Mucosa of descending colon (tissue), 3 donors: ENCODE measurements at places on chromosomes 1 and 21.
A peak's percentile ranks its signal among the peaks of the same experiment; 100 is the strongest.

DNA sequence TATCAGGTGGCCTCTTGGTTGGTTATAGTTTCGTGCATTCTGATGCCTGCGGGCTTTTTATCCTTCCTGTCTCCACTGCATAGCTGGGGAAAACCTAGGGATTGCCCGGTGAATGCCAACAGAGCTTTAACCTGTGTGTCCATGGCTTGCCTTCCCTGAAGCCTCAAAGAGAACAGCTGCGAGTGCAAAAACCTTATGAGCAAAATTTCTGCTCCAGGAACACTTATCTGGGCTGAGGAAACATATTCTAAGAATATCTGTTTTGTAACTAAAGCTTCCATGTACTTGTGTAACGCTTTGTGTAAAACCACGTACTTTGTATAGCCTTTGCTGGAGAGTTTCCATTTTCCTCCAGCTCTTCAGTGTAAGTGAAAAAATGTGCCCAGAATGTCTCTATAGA is 7.2 kb downstream of the CNST start:
- DNase-seq, result no peak

DNA sequence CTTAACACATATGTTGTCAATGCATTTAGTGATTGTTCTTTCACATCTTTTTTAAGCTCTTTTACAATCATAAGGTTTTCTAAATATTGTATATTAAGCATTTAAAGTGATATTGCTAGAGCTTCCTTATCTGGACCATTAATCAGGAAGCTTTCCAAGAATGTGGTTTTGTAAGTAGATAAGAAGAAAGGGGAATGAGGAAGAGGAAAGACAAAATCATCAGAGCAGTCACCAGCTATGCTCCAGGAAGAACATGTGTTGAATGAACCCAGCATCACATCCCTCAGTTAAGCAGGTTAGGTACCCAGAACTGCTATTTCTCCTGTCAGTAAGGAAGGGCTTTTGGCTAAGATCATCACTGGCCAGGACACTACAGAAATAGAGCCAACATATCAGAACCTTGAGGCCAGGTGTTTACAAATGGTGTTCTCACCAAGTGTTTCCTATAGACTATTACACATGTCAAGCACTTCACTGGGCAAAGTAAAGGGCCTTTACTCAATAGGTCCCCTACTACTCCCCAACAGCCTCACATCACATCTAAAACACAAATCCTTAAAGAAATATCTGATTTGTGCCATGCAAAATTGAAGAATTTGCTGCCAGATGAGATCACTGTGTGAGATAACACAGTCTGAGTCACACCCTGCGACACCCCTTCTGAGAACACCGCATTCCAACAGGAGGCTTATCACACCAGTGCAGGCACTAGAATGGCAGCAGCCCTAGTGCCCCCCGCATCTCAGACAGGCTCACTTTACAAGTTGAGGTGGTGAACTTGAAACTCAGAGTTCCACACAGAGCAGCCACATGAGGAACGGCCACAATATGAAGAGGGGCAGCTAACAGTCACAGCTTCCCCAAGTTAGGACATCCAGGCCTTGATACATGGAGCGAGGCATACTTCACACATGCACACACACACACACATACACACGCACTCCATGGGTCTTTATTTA is 1.8 kb upstream of the SPRR2A start:
- no peak for DNase-seq

DNA sequence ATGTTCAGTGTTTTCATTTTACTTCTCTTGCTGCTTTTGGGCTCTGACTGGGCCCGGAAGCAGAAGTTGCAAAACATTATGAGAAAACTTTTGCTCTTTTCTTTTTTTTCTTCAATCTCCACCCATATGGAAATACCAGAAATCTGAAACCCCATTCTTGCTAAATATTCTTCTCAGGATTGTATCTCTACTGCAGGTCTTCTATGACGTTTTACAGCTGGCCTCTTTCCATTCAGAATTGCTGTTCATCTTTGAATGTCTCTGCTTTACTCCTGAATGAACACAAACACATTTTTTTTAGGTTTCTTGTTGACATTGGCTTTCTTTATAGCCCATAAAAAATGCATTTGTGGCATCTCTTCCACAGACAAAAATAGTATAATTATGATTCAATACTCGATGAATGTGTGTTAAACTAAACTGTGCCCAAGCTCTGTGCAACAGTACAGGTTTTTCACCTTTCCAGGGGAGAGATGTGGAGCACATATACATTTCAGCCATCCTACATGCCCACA is 18.8 kb downstream of the PTPRC start:
- DNase-seq, result no peak

- DNase-seq, result no peak
Observed at GRCh38 chr21:46637952-46638746, 2.7 kb downstream of the PRMT2 start.

DNA sequence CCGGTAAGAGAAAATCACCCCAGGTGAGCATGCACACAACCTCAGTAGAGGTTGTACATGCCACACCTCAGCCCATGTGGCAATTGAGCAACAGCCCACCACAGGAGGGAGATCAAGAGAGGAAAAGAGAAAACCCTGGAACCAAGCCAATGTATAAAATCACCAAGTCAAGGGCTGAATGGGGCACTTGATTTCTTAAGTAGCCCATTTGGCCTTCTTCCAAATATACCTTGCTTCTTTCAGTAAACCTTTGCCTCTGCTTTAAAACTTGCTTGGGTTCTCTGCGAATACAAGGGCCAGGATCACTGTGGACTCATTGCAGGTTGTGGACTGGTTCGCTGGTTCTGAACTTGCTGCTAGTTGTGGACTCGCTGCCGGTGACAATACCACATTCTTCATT is 1814.0 kb downstream of the PLA2G4A start:
- no peak for DNase-seq

GRCh38 chr1:56473582-56474270 is 105.6 kb downstream of the PLPP3 start:
- DNase-seq, result no peak

DNA sequence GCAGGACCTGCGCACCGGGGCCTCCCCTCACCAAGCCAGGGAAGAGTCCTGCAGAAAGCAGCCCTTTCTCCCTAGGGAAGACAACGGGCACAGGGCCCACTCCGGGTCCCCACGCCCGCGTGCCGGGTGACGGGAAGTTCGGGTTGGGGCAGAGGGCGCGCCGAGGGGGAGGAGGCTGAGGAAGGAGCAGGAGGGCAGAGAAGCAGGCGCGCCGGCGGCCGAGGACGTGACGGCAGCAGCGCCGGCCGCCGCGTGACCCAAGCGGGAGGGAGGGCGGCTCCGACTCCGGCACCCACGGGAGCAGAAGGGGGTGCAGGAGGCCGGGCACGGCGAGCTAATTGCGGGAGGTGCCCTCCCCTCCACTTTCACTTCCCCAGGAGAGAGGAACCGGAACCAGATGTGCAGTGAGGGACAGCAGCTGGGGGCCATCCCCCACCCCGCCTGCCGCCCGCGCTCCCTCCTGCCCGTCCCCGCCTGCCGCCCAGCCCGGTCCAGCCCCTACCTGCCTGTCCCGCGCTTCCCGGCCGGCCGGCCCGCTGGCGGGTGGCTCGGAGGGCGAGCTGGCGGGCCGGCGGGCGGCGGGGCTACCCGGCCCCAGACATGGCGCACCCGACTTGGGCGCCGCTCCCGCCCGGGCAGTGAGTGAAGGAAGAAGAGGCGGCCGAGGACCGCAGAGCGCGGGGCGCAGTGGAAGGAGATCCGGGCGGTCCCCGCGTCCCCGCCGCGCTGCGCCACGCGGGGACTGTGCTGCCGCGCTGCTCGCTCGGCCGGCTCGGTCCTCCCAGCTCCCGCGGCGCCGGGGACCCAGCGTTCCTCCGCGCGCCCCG is 510 bp downstream of the DENND4B start:
- peak; percentile 83 for DNase-seq

- DNase-seq, result no peak
Observed at GRCh38 chr21:30953605-30954004, 72.2 kb upstream of the KRTAP11-1 start.

- no peak for DNase-seq
Observed at GRCh38 chr1:12456979-12457378, 161.0 kb downstream of the DHRS3 start.

DNA sequence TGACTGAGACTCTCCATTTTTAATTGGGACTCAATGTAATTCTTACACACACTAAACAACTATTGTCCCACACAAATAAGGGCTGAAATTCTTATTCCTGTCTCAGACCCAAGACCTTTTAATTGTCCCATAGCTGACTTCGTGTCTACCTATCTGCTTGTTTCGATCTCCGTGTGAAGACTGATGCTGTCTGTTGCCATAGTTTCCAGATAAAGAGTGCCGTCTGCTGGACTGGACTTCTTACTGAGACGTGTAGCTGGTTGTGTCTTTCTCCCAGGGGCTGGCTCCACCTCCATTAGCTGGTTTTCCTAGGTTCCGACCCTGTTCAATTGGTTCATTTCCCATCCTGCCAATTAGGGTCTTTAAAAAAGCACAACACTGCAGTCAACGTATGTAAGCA is 235.3 kb upstream of the PLXNA2 start:
- DNase-seq, result no peak

DNA sequence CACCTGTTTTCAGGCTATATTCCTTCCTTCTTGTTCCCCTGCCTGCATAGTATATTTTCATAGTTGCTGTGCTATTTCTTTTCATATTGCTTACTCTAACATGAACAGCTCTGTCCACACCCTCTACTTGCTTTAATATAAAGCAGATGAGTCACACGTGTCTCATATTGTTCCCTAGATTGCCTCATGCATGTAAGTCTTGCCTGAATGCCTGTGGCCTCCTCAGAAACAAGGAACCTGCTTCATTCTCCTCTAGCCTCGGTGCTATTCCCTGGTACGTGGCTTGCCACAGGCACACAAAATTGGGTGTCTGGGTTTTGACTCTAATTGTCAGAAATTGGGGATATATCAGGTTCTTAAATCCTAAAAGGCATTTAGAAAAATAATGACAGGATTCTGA is 16.5 kb upstream of the PKP1 start:
- no peak for DNase-seq

- DNase-seq, result no peak
Observed at GRCh38 chr1:119898981-119899720, 2.8 kb upstream of the ADAM30 start.

GRCh38 chr1:108583757-108584427 is 24.0 kb downstream of the EEIG2 start:
- no peak for DNase-seq

DNA sequence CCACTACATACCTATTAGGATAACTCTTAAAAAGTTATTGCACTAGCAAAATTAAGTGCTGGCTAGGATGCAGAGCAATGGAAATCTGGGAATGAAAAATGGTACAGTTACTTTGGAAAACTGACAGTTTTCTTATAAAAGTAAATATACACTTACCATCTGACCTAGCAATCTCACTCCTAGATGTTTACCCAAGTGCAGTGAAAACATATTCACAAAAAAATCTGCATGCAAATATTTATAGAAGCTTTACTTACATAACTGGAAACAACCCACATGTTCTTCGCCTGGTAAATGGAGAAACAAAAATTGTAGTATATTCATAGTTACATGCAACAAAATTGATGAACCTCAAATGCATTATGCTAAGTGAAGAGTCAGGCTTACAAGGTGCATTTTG is 12.9 kb upstream of the FLG2 start:
- DNase-seq, result no peak

DNA sequence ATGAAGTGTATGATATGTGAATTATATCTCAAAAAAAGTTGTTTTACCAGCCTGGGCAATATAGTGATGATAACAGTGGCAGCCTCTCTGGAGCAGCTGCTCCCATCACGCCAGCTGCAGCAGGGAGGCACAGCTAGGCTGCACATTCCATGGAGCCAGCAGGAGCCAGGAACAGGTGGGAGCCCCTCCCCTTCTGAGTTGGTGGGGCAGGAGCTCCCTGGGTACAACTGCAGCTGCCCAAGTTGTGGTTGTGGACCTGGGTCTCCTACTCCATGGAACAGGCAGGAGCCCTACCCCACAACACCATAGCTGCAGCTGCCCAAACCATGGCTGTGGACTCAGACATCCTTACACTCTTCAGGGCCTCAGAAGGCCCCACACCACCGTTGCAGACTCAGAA is 21.7 kb upstream of the FNBP1L start:
- DNase-seq, result no peak

DNA sequence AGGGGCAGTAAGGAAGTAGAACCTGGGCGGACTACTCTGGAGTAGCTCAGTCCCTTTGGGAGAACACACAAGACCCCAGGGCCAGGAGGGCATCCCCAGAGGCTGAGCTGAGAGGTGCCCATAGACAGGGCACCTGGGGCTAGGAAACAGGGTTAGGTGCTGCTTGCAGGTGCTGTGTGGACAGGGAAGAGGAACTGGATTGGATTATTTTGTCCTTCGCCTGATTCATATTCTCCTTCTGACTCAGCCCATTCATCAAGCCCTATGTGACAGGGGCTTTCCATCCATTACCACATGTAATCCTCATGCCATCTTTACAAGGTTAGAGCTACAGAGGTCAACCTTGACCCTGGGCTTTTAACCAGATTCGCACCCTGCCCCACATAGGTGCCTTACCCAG is 183.9 kb downstream of the C1orf94 start:
- no peak for DNase-seq

- DNase-seq, result no peak
Observed at GRCh38 chr1:225987491-225988316, 11.4 kb downstream of the SDE2 start.

GRCh38 chr1:173280899-173281660 is 73.9 kb upstream of the TNFSF4 start:
- no peak for DNase-seq

GRCh38 chr1:154474802-154475201 is 27.2 kb upstream of the TDRD10 start:
- peak; percentile 67 for DNase-seq

- no peak for DNase-seq
Observed at GRCh38 chr1:8274352-8274751, 43.6 kb upstream of the SLC45A1 start.

GRCh38 chr1:28508435-28508754 is 2.6 kb downstream of the RCC1 start:
- no peak for DNase-seq

DNA sequence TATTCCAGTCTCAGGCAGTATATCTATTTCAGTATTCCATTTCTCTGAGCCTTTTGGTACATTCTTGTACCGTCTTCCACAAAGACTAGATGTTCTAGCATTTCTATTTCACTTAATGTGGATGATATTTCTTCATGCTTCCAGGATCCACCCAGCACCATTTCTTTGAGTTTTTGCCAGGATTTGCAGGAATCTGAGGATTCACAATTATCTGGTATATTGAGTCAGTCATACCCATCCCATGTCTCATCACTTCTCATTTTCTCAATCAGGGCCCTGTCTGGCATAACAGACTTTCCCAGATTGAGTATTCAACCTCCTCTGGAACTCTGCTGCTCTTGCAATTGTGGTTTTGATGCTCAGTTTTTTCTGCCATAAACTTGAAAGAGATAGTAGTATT is 20.9 kb upstream of the COL11A1 start:
- no peak for DNase-seq
